ENCODE measurements at places on chromosomes 13 and 19. TPM values are rescaled to one million over a fixed set of nuclear protein-coding genes. Genes with fewer than 3 reads are reported as not detected.

Gene ADGRE3
- not detected for total RNA-seq

Gene MAG
- 1.2 TPM for total RNA-seq

Gene MTUS2
- 19.4 TPM for total RNA-seq

Gene IRGQ
- total RNA-seq, result 134 TPM

Gene LPAR2
- 16.1 TPM for total RNA-seq
